ENCODE measurements at places on chromosomes 12 and 14. TPM values are rescaled to one million over a fixed set of nuclear protein-coding genes. Genes with fewer than 3 reads are reported as not detected.

Gene RASSF3
- 47.3 TPM for total RNA-seq

Gene KCNH3
- total RNA-seq, result 0.32 TPM

Gene CCER1
- total RNA-seq, result not detected

Gene POTEM
- total RNA-seq, result not detected

Gene MYO1H
- total RNA-seq, result not detected

Gene TNS2
- 30.9 TPM for total RNA-seq

Gene ASCL1
- not detected for total RNA-seq

Gene NPAS3
- total RNA-seq, result 0.32 TPM

Gene LRRC10
- total RNA-seq, result not detected

Gene CRIP2
- 234 TPM for total RNA-seq

Gene IAPP
- total RNA-seq, result not detected

Gene VDR
- total RNA-seq, result under 0.01 TPM

Gene MMP14
- 251 TPM for total RNA-seq

Gene DBX2
- not detected for total RNA-seq

Gene PLCZ1
- total RNA-seq, result under 0.01 TPM

Gene MAP1LC3B2
- total RNA-seq, result 0.32 TPM

Gene TMPRSS12
- not detected for total RNA-seq

Measured in epithelial cell of umbilical artery (primary cell).